ENCODE measurements at places on chromosomes 16 and 17.
A peak's percentile ranks its signal among the peaks of the same experiment; 100 is the strongest.

DNA sequence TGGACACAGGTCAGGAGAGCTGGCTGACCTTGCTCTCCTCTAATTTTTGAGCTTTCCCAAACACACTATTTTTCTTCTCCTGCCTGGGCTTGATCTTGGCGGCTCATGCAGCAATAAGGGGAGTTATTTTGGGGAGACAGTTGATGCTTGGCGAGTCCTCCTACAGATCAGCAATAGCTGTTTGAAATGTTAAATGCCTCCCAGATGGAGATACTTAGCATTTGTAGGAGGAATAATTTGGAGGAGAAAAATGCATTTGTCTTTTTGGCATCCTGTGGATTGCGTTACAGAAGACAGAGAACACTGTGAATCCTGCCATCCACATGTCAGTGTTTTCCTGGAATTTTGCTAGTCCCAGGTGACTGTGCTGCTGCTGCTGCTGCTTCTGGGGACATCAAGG lies 328.0 kb upstream of the XYLT1 start:
- no peak for DNase-seq

- no peak for DNase-seq
Observed at GRCh38 chr17:6711081-6711674, 2.0 kb downstream of the SLC13A5 start.

- no peak for DNase-seq
Observed at GRCh38 chr16:24838554-24839266, 7.1 kb upstream of the SLC5A11 start.

GRCh38 chr17:16980813-16981731 lies 9.2 kb upstream of the TNFRSF13B start:
- DNase-seq, result no peak

- DNase-seq, result no peak
Observed at GRCh38 chr16:27778926-27779570, 229.1 kb downstream of the KATNIP start.

- DNase-seq, result no peak
Observed at GRCh38 chr16:77332792-77333191, 102.0 kb downstream of the ADAMTS18 start.

- peak; percentile 10 for DNase-seq
Observed at GRCh38 chr17:1034652-1035210, 37.8 kb downstream of the TIMM22 start.

- no peak for DNase-seq
Observed at GRCh38 chr17:32551186-32551955, 64.6 kb downstream of the CDK5R1 start.

DNA sequence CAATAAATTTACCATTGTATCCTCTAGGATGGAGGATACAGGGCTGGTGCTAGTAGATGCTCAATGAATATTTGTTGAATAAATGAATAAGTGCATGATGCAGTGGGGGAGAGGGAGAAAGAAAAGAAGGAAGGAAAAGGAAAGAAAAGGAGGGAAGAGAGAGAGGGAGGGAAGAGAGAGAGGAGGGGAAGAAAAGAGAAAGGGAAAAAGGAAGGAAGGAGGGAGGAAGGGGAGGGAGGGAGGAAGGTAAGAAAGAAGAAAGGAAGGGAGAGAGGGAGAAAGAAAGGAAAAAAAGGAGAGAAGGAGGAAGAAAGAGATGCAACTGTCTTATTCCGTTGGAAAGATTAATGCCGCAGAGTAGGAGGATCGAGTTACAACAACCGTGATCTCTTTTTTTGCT lies 30.4 kb downstream of the HSBP1 start:
- DNase-seq, result no peak

DNA sequence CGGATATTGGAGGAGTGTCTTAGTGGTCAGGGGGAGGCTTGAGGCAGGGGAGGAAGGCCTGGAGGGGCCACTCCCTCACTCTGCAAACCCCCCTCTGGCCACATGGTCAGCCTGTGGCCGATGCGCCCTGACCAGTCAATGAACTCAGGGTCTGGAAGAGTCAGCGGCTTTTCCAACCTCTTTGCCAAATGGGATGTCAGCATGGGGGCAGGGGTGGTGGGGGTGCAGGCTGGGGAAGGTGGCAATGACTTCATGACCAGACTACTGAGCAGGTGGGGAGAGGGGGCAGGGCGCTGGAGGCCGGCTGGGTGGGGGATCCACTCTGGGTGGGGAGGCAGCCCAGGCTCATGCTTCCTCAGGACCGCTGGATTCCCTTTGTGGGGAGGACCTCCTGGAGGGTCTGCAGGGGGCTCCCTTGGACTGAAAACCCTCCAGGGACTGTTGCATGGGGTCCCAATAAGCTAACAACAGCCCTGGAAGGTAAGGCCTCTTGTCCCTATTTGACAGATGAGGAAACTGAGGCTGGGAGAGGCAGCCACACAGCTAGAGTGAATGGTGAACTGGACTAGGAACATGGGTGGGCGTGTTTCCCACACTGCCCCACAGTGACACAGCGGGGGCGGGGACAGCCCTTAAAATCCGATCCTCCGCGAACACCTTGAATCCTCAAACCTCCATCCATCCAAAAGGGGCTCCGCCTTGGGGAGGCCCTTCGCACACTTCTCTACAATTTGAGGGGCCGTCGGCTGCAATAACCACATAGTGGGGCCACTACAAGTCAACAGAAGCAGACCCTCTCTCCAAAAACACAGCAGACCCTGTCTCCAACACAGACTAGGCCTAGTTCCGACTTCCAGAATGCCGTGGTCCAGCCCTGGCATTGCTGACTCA lies 81.0 kb upstream of the TOB1 start:
- DNase-seq, result no peak

DNA sequence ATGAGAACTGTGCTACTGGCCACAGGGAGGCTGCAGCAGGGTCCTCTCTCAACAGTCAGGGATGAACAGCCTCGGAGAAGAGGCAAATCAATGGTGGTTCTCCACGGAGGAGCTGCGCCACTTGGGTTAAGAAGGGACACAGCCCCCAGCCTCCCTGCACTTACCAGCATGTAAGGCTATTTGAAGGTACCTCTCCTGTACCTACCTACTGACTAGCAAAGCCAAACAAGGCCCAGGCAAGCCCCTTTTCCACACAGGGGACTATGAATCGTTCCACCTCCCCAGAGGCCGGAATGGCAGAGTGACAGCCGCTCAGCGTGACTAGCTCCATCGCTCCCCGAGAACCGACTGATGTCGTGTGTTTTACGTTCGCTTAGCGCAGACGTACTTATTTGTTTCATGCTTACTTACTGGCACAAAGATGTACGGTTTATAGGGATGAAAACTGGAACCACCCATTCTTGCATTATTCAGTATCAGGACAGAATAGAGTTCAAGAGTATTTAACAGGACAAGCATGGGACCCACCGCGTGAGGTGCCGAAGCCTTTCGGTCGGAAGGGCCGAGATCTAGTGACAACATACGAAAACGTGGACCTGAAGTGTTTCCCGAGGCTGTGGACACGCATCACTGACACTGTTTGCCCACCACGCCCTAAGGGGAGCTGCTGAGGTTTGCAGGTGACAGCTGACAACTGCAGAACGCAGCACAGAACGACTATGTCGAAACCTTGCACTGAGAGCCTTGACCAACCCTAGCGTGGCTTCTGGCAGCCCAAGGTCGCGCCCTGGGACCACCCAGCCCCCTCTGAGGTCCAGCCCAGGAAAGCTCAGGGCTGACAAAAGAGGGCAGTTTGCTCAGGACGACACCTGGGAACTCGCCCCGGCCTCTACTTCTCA lies 1.0 kb downstream of the TEPSIN start:
- no peak for DNase-seq

GRCh38 chr17:15432807-15433611 lies 34.4 kb downstream of the CDRT4 start:
- DNase-seq, result no peak

DNA sequence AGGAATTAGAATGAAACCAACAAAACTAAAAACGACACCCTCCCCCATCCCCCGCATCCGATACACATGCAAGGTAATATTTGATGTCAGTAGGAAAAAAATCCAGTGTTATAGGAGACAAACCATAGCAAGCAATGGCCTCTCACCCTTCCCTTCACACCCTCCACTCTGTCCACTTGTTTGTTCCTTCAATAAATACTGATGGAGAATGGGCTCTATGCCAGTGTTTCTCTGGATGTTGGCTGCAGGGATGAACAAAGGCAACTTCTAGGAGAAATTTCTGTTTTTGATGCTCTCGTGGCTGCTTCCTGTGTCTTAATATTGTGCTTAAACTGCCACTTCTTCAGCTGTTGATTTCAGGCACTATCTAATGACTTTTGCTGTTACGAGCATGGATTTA lies 98.8 kb downstream of the WWOX start:
- DNase-seq, result peak; percentile 22

DNA sequence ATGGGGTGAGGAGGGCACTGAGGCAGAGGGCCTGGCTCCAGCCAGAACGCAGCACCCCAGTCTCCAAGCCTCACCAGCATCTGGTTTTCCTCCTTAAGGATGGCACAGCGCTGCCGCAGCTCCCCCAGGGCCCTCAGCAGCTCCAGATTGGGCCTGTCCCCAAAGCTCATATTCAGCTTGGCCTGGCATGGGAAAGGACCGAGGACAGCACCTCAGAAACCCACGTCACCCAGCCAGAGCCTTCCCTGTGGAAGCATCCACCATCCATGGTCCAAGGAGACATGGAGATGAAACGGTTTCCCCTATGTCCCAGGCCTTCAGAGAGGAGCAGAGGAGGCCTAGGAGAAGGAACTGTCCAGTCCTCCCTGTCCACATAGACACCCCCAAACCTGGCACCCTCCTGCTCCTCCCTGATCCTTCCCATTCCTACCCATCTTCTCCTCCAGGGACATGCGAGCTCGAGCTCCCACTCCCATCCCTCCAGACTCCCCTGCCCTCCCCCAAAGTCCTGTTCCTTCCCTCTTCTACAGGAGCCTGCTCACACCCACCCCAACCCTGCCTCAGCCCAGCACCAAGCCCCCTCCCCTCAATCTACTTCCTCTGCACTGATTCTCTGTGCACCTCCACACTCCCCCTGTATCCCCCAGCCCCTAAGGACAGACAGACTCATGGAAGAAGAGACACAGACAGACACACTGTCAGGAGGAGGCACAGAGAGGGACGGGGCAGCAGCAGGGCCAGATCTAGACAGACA lies 1.8 kb downstream of the TSPOAP1 start:
- no peak for DNase-seq

DNA sequence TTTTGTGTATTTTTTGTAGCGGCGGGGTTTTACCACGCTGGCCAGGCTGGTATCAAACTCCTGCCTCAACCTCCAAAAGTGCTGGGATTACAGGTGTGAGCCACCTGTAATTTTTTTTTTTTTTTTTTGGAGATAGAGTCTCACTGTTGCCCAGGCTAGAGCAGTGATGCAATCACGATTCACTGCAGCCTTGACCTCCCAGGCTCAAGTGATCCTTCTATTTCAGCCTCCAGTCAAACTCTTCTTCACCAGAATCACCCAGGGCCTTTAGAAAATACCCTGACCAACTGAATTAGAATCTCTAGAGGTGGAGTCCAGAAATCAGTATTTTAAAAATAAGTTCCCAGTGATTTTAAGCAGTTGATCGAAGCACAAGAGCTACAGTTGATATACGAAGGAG lies 12.5 kb downstream of the HSPB9 start:
- no peak for DNase-seq

GRCh38 chr17:18021372-18021771 lies 17.6 kb downstream of the ATPAF2 start:
- DNase-seq, result no peak

- peak; percentile 74 for DNase-seq
Observed at GRCh38 chr17:78970834-78971755, 8.6 kb downstream of the LGALS3BP start.

- no peak for DNase-seq
Observed at GRCh38 chr17:40448213-40448638, 5.0 kb downstream of the IGFBP4 start.

DNA sequence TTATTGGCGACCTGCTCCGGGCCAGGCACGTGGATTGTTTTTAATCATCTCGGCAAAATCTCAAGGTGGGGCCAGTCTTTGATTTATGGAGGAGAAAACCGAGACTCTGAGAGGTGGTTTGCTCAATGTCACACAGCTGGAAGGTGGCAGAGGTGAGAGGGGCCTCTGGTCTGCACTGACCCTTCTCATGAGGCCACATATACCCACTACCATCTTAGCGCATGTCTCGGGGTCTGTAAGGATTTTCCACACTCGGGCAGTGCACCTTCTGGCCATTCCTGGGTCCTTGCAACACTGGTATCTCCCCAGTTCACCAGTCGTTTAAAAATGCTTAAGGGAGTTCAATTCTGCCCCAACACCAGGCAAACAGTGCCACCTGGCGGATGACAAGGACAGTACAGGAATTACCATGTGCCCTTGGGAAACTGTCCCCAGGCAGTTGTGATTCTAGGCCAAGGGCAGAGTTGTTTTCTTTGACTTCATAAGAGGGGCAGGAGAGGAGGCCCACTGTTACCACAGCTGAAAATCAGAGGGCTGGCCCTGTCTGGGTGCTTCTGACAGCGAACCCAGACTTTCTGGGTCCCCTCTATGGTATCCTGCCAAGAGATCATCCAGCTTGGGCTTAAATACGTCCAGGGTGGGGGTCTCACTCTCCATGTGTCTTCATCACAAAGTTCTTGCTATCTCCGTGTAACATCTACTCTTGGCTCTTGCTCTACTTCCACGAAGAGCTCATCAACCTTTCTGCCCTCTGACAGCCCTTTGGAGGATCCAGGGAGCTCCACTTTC lies 39.4 kb upstream of the RAI1 start:
- peak; percentile 67 for DNase-seq

- DNase-seq, result no peak
Observed at GRCh38 chr16:4537376-4538343, 913 bp downstream of the CDIP1 start.

- no peak for DNase-seq
Observed at GRCh38 chr17:199191-199604, 17.7 kb upstream of the DOC2B start.

DNA sequence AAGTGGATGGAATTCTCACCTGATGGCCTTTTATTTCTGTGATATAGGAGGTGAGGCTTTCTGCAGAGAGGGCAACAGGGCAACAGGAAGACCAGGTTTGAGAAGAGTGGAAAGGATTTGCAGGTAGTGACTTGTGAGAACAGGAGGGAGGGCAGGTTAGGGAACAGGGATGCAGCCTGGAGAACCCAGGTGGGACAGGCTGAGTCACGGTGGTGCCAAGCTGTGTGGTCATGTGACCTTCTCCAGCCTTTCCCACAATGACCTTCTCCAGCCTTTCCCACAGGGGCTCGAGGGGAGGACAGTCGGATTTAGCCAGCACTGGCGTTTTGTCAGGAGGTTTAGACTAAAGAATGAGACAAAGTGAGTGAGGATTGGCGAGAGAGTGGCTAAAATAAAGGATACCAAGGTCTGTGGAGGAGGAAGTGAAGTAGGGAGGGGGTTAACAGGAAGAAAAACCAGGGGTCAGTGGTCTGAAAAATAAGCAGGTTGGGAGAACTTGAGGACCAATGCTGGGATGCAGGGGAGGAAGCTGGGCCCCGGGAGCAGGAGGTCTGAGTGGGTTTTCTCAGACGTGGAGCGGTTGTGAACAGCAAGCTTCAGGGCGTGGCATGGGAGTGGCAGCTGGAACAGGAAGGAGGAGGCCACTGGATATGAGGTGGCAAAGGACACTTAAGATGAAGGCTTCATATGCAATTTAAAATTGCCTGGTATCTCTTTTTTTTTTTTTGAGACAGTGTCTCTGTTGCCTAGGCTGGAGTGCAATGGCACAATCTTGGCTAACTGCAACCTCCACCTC lies 37.7 kb downstream of the DNAH2 start:
- no peak for DNase-seq

- no peak for DNase-seq
Observed at GRCh38 chr16:84482951-84483881, 21.2 kb downstream of the MEAK7 start.
